ENCODE measurements at places on chromosomes 16 and 17. TPM values are rescaled to one million over a fixed set of nuclear protein-coding genes. Genes with fewer than 3 reads are reported as not detected.

C1QTNF1 gene
- polyA plus RNA-seq: 4.2 TPM

RCVRN gene
- 1.1 TPM for polyA plus RNA-seq

GRCh38 chr17:56633681-56634080, 40.2 kb downstream of the NOG start:
- no peak for DNase-seq

TBC1D26 gene
- polyA plus RNA-seq: not detected

SOX8 gene
- polyA plus RNA-seq: 43.7 TPM

GRCh38 chr17:27807567-27808470, 7.5 kb upstream of the NOS2 start:
- DNase-seq: no peak

- DNase-seq: no peak
Observed at GRCh38 chr17:58722696-58723095, 30.3 kb downstream of the RAD51C start.

GRCh38 chr16:23110257-23110899, 38.9 kb downstream of the USP31 start:
- no peak for DNase-seq

DNA sequence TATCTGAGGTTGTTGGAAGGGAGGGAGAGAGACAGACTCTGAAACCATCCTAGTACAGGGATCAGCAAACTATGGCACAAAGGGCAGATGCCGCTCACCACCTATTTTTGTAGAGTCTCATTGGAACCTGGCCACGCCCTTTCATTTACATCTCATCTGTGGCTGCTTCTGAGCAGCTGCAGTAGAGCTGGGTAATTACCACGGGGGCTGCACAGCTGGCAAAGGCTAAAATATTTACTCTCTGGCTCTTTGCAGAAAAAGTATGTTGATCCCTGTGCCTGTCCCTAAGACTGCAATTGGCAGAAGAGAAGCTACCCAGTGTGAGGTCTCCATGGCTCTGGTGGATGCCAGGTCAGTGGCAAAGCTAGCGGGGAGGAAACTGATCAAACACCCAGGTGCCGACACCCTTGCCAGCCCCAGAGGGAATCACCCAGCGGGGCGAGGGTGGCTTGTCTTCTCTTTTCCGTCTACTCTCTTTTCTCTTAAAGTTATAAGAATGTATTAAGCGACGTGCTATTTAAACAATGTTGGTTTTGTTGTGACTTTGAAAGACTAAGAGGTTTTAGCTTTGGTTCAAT, 14.0 kb downstream of the CEP295NL start:
- no peak for DNase-seq

CPNE2 gene
- 24.8 TPM for polyA plus RNA-seq
